ENCODE measurements at places on chromosomes 12 and 14.

DNA sequence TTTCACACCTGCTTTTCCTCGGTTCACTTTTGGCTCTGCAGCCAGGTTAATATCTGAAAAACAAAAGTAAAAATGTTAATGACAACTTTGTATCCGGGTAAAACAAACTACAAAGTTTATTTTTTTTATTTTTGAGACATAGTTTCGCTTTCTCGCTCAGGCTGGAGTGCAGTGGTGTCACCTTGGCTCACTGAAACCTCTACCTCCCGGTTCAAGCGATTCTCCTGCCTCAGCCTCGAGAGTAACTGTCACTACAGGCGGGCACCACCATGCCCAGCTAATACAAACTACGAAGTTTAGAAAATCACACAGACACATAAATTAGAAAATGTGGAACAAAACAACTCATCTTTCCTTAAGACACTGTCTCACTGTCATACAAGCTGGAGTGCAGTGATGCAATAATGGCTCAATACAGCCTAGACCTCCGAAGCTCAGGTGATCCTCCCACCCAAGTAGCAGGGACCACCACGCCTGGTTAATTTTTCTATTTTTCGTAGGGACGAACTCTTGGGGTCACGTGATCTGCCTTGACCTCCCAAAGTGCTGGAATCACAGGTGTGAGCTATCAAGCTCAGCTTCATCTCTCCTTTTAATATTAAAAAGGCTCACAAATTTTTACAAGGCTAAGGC, 38.1 kb downstream of the HNRNPC start:
- DNase-seq = no peak

- no peak for DNase-seq
Observed at GRCh38 chr12:49287876-49288275, 7.1 kb upstream of the PRPH start.

GRCh38 chr12:57759360-57759980, 4.6 kb downstream of the MARCHF9 start:
- DNase-seq = no peak

- no peak for DNase-seq
Observed at GRCh38 chr12:21155522-21156351, 24.7 kb downstream of the SLCO1B1 start.

DNA sequence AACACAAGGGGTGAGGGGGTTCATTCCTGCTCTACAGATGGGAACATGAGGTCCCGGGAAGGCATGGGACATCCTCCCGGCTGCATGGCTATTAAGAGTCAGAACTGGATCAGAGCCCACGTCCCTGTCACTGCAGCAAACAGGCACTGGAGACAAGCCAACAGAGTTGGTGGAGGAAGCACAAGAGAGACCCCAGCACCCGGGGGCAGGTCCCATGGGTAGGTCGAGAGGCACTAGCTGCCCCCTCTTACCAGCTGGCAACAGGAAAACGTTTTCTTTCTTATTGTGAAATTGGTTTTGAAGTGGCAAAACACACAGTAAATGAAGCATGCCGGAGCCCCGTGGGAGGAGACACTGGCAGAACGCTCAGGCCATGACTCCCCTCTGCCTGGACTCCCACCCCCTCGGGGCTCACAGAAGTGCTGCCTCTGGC, 43.6 kb downstream of the SYNE3 start:
- no peak for DNase-seq

Data from T-helper 1 cell (primary cell).